CD4-positive, alpha-beta T cell treated with Interleukin-12 subunit alpha and Interleukin-12 subunit beta, for 1 hour (primary cell): ENCODE measurements at places on chromosomes 12 and 14.

- DNase-seq, result no peak
Observed at GRCh38 chr14:74983343-74983742, 19.4 kb upstream of the EIF2B2 start.

DNA sequence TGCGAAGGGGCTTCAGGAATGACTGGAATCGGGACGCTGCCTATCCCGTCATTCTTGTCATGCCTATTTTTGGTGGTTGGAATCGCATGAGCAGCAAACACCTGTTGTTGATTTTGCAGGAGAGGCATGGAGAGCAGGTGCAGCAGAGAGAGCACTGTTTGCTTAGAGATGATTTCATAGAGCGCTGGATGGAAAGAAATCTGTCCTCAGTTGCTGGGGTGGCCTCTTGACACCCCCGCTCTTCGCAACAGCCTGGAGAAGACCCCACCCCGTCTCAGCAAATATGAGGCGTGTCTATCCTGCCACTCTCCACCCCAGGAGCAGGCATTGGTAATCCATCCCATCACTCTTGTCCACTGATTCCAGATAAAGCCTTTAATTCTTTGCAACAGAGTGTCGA, 19.3 kb upstream of the NCOR2 start:
- no peak for DNase-seq

GRCh38 chr12:104930388-104931326, 27.4 kb downstream of the SLC41A2 start:
- no peak for DNase-seq

DNA sequence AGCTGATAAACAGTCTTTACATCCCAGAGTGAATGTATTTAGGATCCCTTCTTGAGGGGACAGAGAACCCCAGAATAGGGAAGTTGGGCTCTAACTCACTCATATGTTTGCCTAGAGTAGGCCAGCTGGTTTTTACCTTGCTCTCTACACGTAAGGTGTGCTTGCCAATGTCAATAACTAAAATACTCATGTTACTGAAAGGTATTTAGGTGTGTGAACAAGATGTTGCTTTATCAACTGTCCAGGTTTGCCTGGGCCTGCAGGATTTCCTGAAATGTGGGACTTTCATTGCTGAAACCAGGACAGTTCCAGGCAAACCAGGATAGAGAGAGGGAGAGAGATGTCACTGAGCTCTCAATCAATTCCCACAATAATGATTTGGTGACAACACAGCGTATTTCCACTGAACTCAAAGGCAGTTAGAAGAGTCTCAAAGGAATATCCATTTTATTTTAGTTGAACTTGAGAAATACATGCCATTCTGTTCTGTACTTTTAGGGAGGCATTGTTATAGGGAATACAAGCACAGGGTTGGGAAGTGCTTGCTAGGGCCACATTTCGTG, 171.7 kb downstream of the NRXN3 start:
- no peak for DNase-seq

DNA sequence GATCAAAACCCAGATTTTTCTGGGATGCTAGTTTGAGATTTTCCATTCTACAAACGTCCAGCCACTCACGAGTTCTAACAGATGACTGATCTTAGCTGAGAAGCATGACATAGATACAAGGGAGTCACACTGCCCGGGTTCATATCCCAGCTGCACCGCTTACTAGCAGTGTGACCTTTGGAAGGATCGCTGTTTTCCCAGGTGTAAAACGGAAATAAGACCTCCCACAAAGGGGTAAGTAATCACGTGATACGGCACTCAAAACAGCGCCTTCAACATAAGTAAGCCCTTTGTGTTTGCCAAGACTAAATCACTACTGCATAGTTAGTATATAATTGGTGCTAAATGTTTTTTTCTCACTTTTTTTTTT, 624 bp upstream of the PWP1 start:
- DNase-seq, result peak; percentile 20

DNA sequence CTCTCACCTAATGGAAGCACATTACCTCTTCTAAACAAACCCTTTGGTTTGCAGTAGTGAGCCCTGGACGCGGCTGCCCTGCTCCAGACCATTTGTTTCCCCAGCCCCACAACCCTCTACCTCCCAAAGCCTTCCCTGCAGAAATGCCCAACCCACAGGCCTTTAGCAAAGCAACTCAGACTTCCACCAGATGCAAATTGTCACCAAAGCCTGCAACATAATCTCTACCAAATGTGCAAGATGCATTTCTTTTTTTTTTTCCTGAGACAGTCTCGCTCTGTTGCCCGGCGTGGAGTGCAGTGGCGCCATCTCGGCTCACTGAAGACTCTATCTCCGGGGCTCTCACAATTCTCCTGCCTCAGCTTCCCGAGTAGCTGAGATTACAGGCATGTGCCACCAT, 56.2 kb downstream of the VWF start:
- DNase-seq, result no peak

- peak; percentile 45 for DNase-seq
Observed at GRCh38 chr14:106094654-106095189, 568.3 kb downstream of the TMEM121 start.

DNA sequence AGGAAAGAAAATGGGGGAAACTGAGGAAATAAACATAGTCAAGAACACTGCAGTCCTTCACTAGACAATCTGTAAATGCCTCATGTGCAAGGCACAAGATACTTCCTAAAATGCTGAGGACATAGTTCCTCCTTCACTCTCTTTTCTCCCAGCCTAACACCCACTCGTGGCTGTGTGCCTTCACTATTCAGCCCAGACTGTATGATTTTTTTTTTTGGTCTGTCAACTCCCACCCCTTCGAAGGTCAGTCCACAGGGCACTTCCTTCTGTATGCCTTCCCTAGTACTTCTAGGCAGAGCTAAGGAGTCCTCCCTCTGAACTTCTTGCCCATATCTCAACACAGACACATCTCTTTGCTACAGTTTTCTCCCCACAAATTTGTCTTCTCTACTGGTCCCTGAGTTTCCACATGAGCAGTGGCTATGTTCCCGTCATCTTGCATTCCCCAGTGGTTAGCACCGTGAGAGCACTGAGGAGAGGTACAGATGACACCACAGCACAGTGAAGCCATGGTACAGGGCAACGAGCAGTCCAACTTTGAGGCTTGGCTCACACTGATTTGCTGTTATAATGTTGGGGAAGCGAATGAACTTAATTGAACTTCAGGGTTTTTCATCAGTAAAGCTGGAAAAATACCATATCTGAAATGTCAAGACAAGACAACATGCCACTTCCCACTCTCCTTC, 24.1 kb upstream of the SYCP3 start:
- DNase-seq, result no peak

GRCh38 chr14:65790172-65790815, 377.8 kb downstream of the FUT8 start:
- no peak for DNase-seq

DNA sequence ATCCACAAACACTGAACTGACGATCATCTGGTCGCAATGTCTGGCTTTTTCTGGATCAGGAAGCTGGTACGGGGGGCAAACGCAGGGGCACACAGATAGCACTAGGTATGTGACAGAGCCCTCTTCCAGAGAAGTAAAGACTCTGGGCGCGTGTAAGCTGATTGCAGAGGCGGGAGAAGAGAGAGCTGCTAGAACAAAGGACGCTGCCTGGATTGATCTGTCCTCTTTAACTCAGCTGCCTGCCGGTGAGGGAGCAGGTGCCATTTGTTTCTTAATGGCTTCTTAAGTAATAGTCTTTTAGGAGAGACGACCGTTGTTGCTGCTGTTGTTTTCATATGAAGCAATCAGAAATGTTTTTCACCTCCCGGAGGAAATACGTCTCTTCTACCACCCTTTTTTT, 77.3 kb downstream of the GLT1D1 start:
- DNase-seq, result no peak

DNA sequence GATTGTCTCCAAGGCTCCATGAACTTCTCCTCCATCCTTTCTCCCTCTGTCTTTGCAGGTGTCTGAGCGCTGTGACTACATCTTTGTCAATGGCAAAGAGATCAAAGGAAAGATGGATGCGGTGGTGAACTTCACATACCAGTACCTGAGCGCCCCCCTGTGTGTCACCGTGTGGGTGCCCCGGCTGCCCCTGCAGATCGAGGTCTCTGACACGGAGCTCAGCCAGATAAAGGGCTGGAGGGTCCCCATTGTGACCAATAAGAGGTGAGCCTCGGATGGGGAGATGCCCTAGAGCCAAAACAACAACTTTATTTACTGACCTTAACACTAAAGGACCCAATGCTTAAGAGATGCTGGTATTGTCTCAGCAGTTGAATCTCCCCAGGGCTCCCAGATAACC, 130.0 kb downstream of the SLC15A4 start:
- no peak for DNase-seq

DNA sequence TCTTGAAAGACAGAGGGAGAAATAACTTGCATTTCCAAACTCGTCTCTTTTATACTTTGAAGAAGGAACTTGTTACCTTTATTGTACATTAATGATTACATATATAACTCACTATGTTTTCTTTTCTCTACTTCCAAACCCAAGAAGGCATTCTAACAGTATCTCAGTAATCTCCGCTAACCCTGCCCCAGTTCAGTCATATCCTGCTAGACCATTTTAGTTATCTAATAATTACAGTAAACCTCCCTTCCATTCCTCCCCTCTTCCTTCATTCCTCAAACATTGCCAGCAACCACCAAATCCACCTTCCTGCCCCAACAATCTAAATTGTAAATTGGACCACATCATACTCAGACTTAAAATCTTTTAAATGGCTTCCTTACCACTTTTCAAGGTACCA, 30.6 kb downstream of the STK38L start:
- DNase-seq, result no peak

- no peak for DNase-seq
Observed at GRCh38 chr14:72523424-72524294, 370.2 kb downstream of the DPF3 start.
